ENCODE measurements at places on chromosomes 12 and 14.

DNA sequence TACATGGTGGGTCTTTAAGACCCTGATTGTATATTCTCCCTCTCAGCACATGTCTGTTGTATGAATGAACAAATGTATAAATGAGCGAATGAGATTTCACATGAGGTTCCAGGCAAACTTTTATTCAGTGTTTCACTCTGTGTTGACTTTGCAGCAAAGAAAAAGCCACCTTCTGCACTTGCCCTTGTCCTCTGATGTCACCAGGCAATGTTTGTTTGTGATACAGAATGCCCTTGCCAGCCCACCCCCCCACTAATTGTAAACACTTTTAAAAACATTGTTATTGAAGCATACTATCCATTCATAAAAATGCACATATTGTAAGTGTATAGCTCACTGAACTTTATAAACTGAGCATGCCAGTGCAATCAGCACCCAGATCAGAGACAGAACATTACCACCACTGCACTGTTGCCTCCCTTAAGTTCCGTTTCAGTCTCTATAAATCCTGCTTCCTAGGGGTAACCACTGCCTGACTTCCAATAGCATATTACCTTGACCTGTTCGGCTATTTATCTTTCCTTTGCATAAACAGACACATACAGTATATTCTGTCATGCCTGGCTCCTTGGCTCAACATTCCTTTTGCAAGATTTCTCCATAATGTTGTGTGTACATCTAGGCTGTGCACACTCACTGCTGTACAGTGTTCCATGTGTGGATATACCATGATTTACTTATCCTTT is 11.3 kb upstream of the LTA4H start:
- no peak for DNase-seq

- DNase-seq = no peak
These were observed 22.5 kb downstream of the SLC38A6 start for GRCh38 chr14:61003571-61003970.

GRCh38 chr12:43098071-43098470 is 453.9 kb downstream of the ADAMTS20 start:
- no peak for DNase-seq

GRCh38 chr12:51592034-51592705 is 1.1 kb downstream of the SCN8A start:
- no peak for DNase-seq

GRCh38 chr12:50753232-50753769 is 10.6 kb upstream of the ATF1 start:
- DNase-seq = no peak

GRCh38 chr12:113118142-113118541 is 17.4 kb downstream of the RASAL1 start:
- DNase-seq = no peak

GRCh38 chr14:104723651-104724406 is at the start of gene ADSS1:
Gene ADSS1, plus strand, starts transcription at chr14:104724229. Its CDS starts 42 bp downstream, at chr14:104724271.
- peak; percentile 42 for DNase-seq

- peak; percentile 62 for DNase-seq
These were observed 1.0 kb downstream of the ELK3 start for GRCh38 chr12:96194971-96195844.

GRCh38 chr14:79852950-79853744 is 358.2 kb downstream of the DIO2 start:
- no peak for DNase-seq

GRCh38 chr12:46770501-46771183 is 55.2 kb downstream of the SLC38A4 start:
- DNase-seq = no peak

- DNase-seq = no peak
These were observed 43.4 kb downstream of the RAD52 start for GRCh38 chr12:906062-906585.

DNA sequence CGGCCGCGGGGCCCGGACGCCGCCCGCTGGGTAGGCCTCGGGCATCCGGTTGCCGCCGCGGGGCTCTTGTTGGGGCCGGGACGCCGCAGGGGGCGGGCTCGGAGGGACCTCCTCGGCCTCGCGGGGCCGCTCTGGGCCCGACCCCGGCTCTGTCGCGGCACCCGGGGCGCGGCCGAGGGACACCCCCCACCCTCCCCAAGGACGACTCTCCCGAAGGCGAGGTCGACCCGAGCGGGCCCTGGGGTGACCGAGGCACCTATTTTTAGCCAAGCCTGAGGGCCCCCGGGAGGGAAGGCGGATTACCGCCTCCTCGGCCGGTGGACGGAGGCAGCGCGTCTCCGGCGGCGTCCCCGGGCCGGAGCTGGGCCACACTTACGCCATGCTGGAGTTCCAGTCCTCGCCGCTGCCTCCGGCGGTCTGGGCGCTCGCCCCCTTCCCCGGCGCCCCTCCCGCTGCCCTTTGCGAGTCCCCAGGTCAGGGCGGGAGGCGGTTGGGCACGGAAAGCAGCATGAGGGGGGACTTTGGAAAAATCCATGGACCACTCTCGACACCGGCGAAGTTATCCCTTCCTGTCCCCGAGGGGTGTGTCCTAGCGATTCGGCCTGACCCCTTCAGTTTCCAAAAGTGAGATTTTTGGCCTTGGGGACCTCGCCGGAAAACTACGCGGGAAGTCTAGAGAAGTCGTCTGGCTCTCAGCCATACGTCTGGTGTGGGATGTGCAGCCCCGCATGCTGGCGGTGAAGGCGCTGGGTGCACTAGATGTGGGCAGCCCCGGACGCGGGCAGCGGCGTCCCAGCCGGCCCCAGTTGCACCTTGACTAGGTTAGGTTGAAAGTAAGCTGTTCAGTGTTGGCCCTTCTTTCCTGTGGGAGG is 699 bp downstream of the KTN1 start:
- peak; percentile 41 for DNase-seq
